Placental epithelial cell (primary cell): ENCODE measurements at places on chromosomes 2 and 18. TPM values are rescaled to one million over a fixed set of nuclear protein-coding genes. Genes with fewer than 3 reads are reported as not detected.

The SPEG gene
- total RNA-seq = 20.4 and 40.8 TPM in 2 replicates

The ALLC gene
- not detected in 2 replicates for total RNA-seq

The RAB6D gene
- not detected in 2 replicates for total RNA-seq

The ITPRIPL1 gene
- 3.0 and 4.3 TPM in 2 replicates for total RNA-seq

The CHRND gene
- total RNA-seq = not detected in 2 replicates

The MEMO1 gene
- 29.1 and 59.0 TPM in 2 replicates for total RNA-seq

The HIBCH gene
- total RNA-seq = 8.9 and 14.5 TPM in 2 replicates

The ST6GAL2 gene
- total RNA-seq = under 0.01 TPM in 2 replicates

The CCDC148 gene
- total RNA-seq = 0.11 TPM in 1 of 2 replicates, not detected in the other

The SPC25 gene
- 3.0 and 3.5 TPM in 2 replicates for total RNA-seq

The KCNK3 gene
- not detected in 2 replicates for total RNA-seq

The LIMS3 gene
- total RNA-seq = 1.7 and 3.5 TPM in 2 replicates

The INO80C gene
- 3.5 and 5.9 TPM in 2 replicates for total RNA-seq

The ZBTB7C gene
- total RNA-seq = 1.2 TPM in 1 of 2 replicates, not detected in the other

The RIT2 gene
- total RNA-seq = not detected in 2 replicates

The FBXO15 gene
- total RNA-seq = 0.39 TPM in 1 of 2 replicates, not detected in the other

The PROM2 gene
- 101 and 124 TPM in 2 replicates for total RNA-seq

The ADAM23 gene
- under 0.01 TPM in 1 of 2 replicates, not detected in the other for total RNA-seq

The PSD4 gene
- 61.6 and 125 TPM in 2 replicates for total RNA-seq

The TRIM43 gene
- total RNA-seq = 0.33 and 0.39 TPM in 2 replicates

The TMEM169 gene
- total RNA-seq = 0.39 TPM in 1 of 2 replicates, not detected in the other

The GALR1 gene
- not detected in 2 replicates for total RNA-seq

The GCG gene
- 0.39 TPM in 1 of 2 replicates, not detected in the other for total RNA-seq

The COL5A2 gene
- total RNA-seq = 146 and 246 TPM in 2 replicates

The GALNT5 gene
- total RNA-seq = 9.0 and 16.5 TPM in 2 replicates

The PAX8 gene
- 1.6 and 3.4 TPM in 2 replicates for total RNA-seq

The HOXD13 gene
- not detected in 2 replicates for total RNA-seq
